Right ventricle myocardium superior (tissue), 1 donor: ENCODE measurements at places on chromosomes 1 and 21. TPM values are rescaled to one million over a fixed set of nuclear protein-coding genes. Genes with fewer than 3 reads are reported as not detected.

Gene SH3D21
- 1.3 TPM for total RNA-seq

Gene TNFAIP8L2
- 1.5 TPM for total RNA-seq

Gene MMEL1
- 0.48 TPM for total RNA-seq

Gene CEP170
- 45.0 TPM for total RNA-seq

Gene CNIH3
- total RNA-seq: 1.2 TPM

Gene SELENBP1
- 119 TPM for total RNA-seq

Gene RNU1-1
- total RNA-seq: 9,391 TPM

Gene BCAN
- total RNA-seq: 0.46 TPM

Gene CRYZL1
- total RNA-seq: 24.7 TPM

Gene CDA
- total RNA-seq: 3.5 TPM

Gene OR2T33
- total RNA-seq: not detected

Gene KRTAP7-1
- not detected for total RNA-seq

Gene CFAP141
- not detected for total RNA-seq

Gene C1orf116
- 0.81 TPM for total RNA-seq

Gene KCNJ6
- total RNA-seq: not detected

Gene FCRL1
- not detected for total RNA-seq

Gene PRRC2C
- 40.3 TPM for total RNA-seq

Gene TMEM52
- 2.1 TPM for total RNA-seq

Gene KLHDC8A
- total RNA-seq: 0.24 TPM

Gene B3GALT5
- total RNA-seq: 0.03 TPM

Gene S100A14
- 5.8 TPM for total RNA-seq

Gene MYOM3
- 396 TPM for total RNA-seq

Gene NUP210L
- total RNA-seq: 0.43 TPM

Gene CDCA8
- 0.46 TPM for total RNA-seq

Gene OR2M3
- total RNA-seq: not detected

Gene GBP6
- total RNA-seq: 0.13 TPM

Gene POGZ
- total RNA-seq: 42.0 TPM

Gene LPAR3
- 16.9 TPM for total RNA-seq

Gene RGS4
- 0.78 TPM for total RNA-seq

Gene TSTD1
- total RNA-seq: 9.3 TPM

Gene LENEP
- total RNA-seq: not detected

Gene EXOC8
- total RNA-seq: 10.7 TPM

Gene CFHR3
- 0.24 TPM for total RNA-seq

Gene HSPA6
- 1.3 TPM for total RNA-seq

Gene FAM163A
- total RNA-seq: 0.22 TPM

Gene CSMD2
- total RNA-seq: 0.40 TPM

Gene BTG3
- 4.2 TPM for total RNA-seq

Gene LRRC8D
- total RNA-seq: 5.1 TPM

Gene CHIA
- total RNA-seq: not detected

Gene FCER1G
- total RNA-seq: 21.5 TPM

Gene CLDN17
- total RNA-seq: not detected

Gene NEXN
- total RNA-seq: 370 TPM

Gene OR14I1
- total RNA-seq: not detected

Gene TMEM79
- total RNA-seq: 1.3 TPM

Gene RBM34
- total RNA-seq: 50.1 TPM

Gene GBP5
- 1.7 TPM for total RNA-seq

Gene UQCRHL
- total RNA-seq: 6.1 TPM

Gene HSD11B1
- total RNA-seq: 4.6 TPM

Gene FCRL6
- 0.32 TPM for total RNA-seq

Gene NBPF10
- 0.62 TPM for total RNA-seq

Gene SPATA21
- total RNA-seq: not detected

Gene SH3BGRL3
- total RNA-seq: 33.9 TPM

Gene TDRD10
- total RNA-seq: 2.5 TPM

Gene C2CD4D
- total RNA-seq: not detected

Gene HTR6
- not detected for total RNA-seq

Gene PLCH2
- total RNA-seq: 0.13 TPM
